Suprapubic skin (tissue), 4 donors: ENCODE measurements at places on chromosomes 4 and X.

- H3K4me3 ChIP-seq, result no peak overlapping the region
- no peaks in the 10 kb centered on the region for H3K27me3 ChIP-seq
- DNase-seq, result no peak
These were observed 26.7 kb downstream of the BCLAF3 start for GRCh38 chrX:19964017-19964710.

GRCh38 chr4:22514001-22514400 lies 1.9 kb downstream of the ADGRA3 start:
- H3K27me3 ChIP-seq, result no peaks in the 10 kb centered on the region
- no peak for DNase-seq
- H3K36me3 ChIP-seq, result no peaks in the 10 kb centered on the region
- no peak overlapping the region for H3K27ac ChIP-seq

DNA sequence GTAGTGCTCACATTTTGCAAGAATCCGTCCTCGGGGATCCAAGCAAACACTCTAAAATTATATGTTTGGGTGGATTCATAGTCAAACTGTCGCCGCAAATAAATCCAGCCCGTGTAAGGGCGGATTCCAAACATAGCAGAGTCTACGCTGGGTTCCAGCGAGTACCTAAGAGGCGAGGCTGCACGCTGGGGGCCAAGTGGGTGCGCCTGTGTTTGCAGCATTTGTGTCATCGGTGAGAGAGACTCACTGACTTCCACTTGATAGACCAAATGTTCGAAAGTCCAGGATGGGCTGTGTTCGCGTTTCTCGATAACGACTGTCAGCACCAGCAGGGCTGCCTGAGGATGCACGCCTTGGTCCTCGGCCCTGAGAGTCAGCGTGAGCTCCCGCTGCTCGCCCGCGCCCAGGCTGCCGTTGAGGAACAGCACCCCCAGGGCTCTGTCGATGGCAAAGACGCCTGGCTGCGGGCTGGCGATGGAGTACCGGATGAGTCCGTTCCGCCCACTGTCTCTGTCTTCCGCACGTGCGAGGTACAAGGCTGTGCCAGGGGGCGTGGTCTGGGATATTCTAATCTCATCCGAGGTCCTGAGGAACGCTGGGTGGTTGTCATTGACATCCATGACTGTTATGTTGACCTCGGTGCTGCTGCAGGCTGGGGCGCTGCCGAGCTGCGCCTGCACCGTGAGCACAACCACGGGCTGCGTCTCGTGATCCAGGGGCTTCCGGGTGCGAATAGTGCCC lies 158.7 kb downstream of the DCHS2 start:
- peak overlapping the region; percentile 17 for H3K4me3 ChIP-seq
- H3K36me3 ChIP-seq, result no peaks in the 10 kb centered on the region
- H3K4me1 ChIP-seq, result peaks cover 4% of the 10 kb centered on the region
- H3K27ac ChIP-seq, result no peak overlapping the region

- DNase-seq, result no peak
- no peak overlapping the region for H3K27ac ChIP-seq
- H3K4me3 ChIP-seq, result no peak overlapping the region
These were observed 204.8 kb upstream of the RPS6KA3 start for GRCh38 chrX:20471483-20471882.
